Skin of body (tissue), 3 donors: ENCODE measurements at places on chromosomes 1 and 21. TPM values are rescaled to one million over a fixed set of nuclear protein-coding genes. Genes with fewer than 3 reads are reported as not detected.

Gene C1orf74
- total RNA-seq = 5.9 TPM

Gene DIRAS3
- 1.4 TPM for total RNA-seq

Gene AGT
- total RNA-seq = 6.0 TPM

Gene TEKT2
- total RNA-seq = 0.39 TPM

Gene PRSS38
- total RNA-seq = not detected

Gene CDA
- 2.1 TPM for total RNA-seq

Gene LCE1C
- 9.3 TPM for total RNA-seq

Gene HAO2
- 0.20 TPM for total RNA-seq

Gene STYXL2
- 12.5 TPM for total RNA-seq

Gene SDC3
- total RNA-seq = 15.5 TPM

Gene TNFRSF25
- 11.6 TPM for total RNA-seq

Gene FCER1A
- 6.0 TPM for total RNA-seq

Gene MTR
- total RNA-seq = 27.9 TPM

Gene ATP1A2
- 20.7 TPM for total RNA-seq

Gene FAM72A
- total RNA-seq = 2.8 TPM

Gene OR2L8
- total RNA-seq = not detected

Gene HMGB4
- not detected for total RNA-seq

Gene SYPL2
- 5.7 TPM for total RNA-seq

Gene SHE
- total RNA-seq = 5.4 TPM

DNA sequence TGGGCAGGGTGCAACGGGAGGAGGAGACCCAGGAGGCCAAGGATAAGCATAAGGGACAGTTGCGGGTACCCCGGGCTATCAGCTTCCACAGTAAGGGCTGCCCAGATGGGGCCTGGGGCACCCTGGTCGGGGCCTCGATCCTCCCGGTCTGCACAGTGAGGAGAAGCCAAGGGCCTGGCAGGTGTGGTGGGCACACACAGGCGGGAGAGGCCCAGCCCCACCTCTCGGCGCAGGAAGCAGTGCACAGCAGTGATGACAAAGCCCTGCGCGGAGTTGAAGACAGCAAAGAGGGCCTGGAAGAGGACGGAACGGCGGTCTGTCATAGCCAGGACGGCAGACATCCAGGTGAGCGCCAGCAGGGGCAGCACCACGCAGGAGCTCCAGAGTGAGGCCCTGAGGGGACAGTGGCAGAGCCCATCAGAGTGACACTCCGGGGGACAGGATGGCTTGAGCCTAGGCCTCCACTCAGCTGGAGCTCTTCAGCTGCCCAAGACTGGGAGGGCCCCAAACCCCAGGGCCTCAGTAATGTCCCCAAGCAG is 29.0 kb upstream of the COL16A1 start:
- no peak for DNase-seq

- no peak for DNase-seq
These were observed 32.0 kb upstream of the SDC3 start for GRCh38 chr1:30940541-30940940.

- no peak for DNase-seq
These were observed 302.8 kb downstream of the NCAM2 start for GRCh38 chr21:21301013-21301412.

- DNase-seq = no peak
These were observed 14.7 kb upstream of the IGFN1 start for GRCh38 chr1:201175820-201176500.

DNA sequence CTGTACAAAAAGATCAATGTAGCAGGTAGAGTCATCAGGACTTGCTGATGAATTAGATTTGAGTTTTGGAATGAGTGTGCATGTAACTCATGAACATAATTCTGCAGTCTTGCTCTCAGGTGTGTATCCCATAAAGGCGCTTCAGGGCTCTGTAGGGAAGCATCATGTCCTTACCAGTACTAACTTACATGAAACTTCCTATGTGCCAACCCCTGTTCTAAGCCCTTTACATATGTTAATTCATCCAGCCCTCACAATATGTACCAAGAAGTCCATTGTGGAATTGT is 2.1 kb upstream of the FCRLB start:
- DNase-seq = no peak

GRCh38 chr1:118494998-118495397 is 310.0 kb upstream of the SPAG17 start:
- DNase-seq = no peak

GRCh38 chr1:54981466-54981865 is 1.0 kb downstream of the TMEM61 start:
- DNase-seq = no peak

GRCh38 chr1:164805399-164805798 is 246.4 kb downstream of the PBX1 start:
- DNase-seq = no peak

DNA sequence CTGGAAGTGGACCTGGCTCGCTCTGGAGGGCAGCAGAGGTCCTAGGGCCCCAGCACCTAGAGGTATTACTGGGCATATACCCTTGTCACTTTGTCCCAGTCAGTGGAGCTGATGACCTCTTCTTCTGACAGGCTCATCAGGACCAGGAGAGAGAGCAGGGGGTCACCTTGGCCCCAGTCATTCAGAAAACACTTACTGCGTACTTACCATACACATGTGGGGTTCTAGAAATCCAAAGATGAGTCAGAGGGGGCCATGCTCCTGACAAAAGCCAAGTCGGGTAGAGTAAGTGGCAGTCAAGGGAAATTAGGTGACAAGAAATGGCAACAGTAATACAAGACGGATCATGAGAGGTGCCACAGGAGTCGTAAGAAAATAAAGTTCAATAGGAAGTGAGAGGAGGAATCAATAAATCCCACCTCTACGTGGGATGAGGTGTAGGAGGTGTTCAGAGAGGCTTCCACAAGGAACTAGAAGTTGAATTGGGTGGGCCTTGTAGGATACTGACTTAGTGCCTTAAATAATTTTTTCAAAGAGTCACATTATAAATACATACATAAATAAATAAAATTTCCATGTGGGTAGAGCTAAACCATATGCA is 6.8 kb downstream of the KCNC4 start:
- DNase-seq = no peak

DNA sequence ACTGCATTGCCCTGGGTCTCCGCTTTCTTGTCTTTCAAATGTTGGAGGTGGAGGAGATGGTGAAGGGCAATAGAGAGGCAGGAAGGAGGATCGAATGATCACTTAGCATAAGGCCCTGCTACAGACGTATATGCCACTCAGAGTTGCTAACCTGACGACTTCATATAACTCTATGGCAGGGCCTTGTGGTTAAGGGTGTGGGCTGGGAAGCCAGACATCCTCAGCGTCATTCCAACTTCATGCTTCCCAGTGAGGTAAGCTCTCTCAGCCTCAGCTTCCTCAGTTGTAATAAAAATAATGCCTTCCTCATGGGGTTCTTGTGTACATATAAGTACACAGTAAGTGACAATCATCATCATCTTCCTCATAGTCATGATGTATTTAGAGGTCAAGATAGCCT is 54.6 kb downstream of the CASQ2 start:
- DNase-seq = no peak

GRCh38 chr1:214312530-214313051 is 31.6 kb downstream of the SMYD2 start:
- no peak for DNase-seq

DNA sequence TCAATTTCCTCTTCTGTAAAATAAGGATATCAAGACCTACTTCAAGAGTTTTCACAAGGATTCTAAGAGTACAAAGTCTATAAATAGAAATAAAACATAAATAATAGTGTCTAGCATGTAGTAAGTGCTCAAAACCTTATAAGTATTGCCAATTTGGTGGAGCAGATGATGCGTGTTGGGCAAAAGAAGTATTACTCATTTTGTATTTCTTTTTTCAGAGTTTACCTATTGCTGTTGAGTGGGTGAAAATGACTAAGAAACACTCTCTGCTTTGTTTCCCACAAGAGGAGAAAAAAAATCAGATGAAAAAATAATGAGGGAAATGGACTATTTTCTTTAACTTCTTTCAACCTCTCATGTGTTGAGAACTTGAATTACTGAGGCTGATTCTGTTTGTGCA is 103.3 kb upstream of the KCNK2 start:
- DNase-seq = no peak

DNA sequence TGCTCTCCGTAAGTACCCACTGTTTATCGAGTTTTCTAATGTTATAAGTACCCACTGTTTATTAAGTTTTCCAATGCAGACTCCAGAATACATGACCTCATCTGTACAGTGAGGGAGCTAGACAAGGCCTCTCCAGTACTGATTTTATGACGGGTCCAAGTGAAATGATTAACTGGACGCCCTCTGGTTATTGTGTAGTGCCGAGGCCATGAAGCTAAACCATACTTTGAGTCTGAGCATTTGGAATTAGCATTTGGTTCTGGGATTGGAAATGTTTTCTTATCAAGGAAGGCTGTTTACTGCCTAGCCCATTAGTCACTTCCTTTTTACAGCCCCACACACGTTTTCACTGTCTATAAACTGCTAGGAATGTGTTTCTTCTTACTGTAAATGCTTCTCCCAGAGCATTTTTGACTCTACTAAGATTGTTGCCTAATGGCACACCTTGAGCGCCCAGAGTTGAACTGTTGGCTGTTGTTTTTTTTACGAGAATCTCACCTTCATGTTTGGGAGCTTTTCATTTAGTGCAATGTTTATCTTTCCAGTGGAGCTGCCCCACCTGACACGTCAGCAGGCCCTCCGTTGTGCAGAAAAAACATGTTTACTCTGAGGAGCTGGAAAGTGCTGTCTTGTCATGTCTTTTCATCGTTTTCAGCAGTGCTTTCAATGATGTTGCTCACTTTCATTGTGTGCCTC is 26.9 kb downstream of the SPATA46 start:
- DNase-seq = peak; percentile 17

DNA sequence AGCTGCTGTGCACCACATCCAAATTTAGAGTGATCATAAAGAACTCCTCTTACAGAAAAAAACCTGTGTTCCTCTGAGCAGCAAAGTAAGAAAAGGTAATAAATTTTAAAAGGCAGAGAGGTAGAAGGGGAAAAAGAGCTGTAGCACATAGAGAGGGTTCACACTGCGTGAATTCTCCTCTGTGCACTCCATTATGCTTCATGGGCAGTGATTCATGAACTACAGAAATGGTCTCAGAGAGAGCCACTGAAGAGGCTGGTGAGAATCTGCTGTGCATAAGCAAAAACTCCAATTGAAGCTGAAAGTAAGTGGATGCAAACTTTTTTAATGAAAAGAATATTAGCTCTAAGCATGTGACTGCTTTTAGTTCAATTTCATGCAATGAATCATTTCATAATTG is 65.0 kb downstream of the CRB1 start:
- no peak for DNase-seq

- no peak for DNase-seq
These were observed 63.4 kb downstream of the DDR2 start for GRCh38 chr1:162695687-162696086.

DNA sequence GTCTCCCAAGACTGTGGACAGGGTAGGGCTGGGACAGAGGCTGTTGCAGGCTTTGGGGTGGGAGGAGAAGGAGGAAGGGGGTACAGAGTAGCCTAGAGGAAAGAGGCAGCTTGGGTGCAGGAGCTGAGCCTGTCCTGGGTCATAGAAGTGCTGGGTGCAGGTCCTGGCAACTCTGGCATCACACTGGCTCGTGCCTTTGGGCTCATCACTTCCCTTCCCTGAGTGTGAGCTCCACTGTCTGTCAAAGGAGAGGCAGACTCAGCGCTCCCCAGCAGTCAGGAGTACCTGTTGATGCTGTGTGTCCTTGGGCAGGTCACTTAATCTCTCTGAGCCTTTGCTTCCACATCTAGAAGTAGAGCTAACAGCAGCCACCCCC is 157.1 kb downstream of the PTPRU start:
- no peak for DNase-seq

- no peak for DNase-seq
These were observed 48.1 kb downstream of the SPATA46 start for GRCh38 chr1:162328512-162328911.

GRCh38 chr1:19429611-19430010 is 55.7 kb downstream of the CAPZB start:
- no peak for DNase-seq

GRCh38 chr1:225823811-225824261 is 13.9 kb downstream of the EPHX1 start:
- DNase-seq = no peak

DNA sequence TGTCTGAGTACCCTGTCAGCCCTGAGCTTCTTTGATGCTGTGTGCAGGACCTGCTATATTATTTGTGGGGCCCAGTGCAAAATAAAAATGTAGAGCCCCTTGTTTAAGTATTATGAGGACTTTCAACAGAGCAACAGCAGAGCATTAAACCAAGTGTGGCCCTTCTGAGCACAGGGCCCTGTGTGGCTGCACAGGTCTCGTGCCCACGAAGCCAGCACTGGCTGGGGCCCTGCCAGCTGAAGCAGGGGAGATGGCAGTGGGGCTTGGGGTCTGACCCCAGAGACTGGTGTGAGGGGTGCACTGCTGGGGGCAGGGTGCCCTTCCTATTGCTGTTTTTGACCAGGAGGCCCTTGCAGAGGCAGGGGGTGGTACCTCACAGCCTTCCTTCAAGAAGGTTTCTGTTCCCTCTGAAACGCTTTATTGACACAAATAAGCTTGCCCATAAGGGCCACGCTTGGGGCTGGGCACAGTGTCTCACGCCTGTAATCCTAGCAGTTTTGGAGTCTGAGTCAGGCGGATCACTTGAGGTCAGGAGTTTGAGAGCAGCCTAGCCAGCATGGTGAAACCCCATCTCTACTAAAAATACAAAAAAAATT is 2.2 kb upstream of the SEMA4A start:
- no peak for DNase-seq

GRCh38 chr1:110123224-110123623 is 11.0 kb downstream of the UBL4B start:
- DNase-seq = peak; percentile 11

- no peak for DNase-seq
These were observed 28.3 kb downstream of the LAMC1 start for GRCh38 chr1:183051546-183051945.

DNA sequence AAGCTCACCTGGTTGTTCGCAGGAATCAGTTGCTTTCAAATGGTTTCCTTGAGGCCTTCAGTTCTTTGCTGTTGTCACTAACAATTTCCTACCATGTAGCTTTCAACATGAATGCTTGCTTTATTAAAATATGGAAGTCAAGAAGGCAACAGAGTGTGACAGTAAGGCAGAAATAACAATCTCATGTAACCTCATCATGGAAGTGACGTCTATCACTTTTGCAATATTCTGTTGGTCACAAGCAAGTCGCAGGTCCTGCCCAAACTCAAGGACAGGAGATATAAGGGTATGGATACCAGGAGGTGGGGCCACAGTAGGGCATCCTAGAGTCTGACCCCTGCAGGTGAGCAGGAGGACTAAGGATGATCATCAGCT is 296.8 kb upstream of the ZP4 start:
- DNase-seq = no peak

DNA sequence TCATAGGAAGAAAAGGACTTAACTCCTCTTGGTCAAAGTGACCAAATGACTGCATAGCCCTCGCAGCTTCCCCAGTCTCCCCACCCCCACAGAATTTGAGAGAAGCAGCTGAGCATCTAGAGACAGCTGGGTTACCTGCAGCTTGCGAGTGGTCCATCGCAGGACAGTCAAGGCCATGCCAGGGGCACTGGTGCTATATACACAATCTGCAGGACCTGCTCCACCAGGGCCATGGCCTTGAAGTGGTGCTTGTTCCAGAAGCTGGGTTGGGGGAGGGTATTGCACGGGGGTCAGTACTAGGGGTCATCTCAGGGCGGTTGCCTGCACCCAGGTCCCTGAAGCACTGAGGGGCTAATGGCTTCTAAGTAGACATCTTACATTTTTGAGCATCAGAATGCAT is 10.4 kb downstream of the MRTO4 start:
- no peak for DNase-seq

- no peak for DNase-seq
These were observed 96.0 kb downstream of the IGSF21 start for GRCh38 chr1:18203645-18204044.
